ENCODE measurements at places on chromosomes 3 and 15. TPM values are rescaled to one million over a fixed set of nuclear protein-coding genes. Genes with fewer than 3 reads are reported as not detected.

Gene UROC1
- not detected for total RNA-seq

Gene GPR149
- total RNA-seq: not detected

Gene OCA2
- total RNA-seq: not detected

Gene XIRP1
- total RNA-seq: not detected

Gene LYZL4
- total RNA-seq: not detected

Gene ASB14
- not detected for total RNA-seq

Gene NR2F2
- not detected for total RNA-seq

Gene BLM
- total RNA-seq: 57.4 TPM

Gene KNG1
- not detected for total RNA-seq

Gene TIGIT
- total RNA-seq: 22.1 TPM

Gene CAPN3
- 2.5 TPM for total RNA-seq

Gene LDHAL6B
- total RNA-seq: not detected
